ENCODE measurements at places on chromosomes 5 and 9.

GRCh38 chr9:106885451-106885850 lies 22.5 kb downstream of the ZNF462 start:
- DNase-seq = no peak

- DNase-seq = no peak
Observed at GRCh38 chr5:83577036-83577636, 105.6 kb downstream of the VCAN start.

DNA sequence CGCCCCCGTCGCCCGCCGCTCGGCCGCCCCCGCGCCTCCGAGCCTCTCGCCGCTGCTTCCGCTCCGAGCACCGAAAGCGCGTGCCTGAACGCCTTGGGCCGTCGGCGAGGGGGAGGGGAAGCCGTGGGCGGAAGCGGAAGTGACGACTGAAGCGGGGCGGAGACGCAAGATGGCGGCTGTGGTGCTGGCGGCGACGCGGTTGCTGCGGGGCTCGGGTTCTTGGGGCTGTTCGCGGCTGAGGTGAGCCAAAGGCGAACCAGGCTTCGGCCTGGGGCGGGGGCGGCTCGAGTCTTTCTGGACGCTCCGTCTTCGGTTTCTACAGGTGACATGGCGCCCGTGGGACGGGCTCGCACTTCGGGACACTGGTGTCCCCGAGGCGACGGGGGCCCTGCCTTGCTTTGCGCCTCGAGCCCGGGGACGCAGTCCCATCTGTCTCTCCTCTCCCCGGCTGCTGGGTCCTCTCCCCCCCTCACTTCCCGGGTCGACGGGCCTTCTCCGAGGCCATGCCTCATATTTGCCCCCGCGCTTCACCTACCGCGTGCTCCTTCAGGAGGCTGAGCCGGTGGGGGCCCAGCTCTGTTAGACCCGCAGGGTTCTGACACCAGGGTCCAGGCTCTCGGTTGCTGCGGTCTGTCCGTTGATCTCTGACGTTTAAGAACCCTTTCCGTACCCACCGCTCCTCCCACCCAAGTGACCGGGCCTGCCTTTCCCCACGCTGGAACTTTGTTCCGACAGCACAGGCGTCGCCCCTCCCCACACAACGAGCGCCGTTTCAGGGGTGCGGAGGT lies at the start of the genes ENTR1 and PMPCA:
Gene ENTR1, minus strand, starts transcription at position 115 of the 788 bp plus-strand sequence. CDS start 217 bp downstream, outside the sequence.
Gene PMPCA, plus strand, starts transcription at position 159 of the 788 bp plus-strand sequence. Its CDS starts 11 bp downstream, at position 170.
- peak; percentile 90 for DNase-seq

GRCh38 chr5:98975682-98976407 lies 47.0 kb upstream of the CHD1 start:
- no peak for DNase-seq

GRCh38 chr5:58188262-58188651 lies 271.6 kb downstream of the PLK2 start:
- DNase-seq = no peak

DNA sequence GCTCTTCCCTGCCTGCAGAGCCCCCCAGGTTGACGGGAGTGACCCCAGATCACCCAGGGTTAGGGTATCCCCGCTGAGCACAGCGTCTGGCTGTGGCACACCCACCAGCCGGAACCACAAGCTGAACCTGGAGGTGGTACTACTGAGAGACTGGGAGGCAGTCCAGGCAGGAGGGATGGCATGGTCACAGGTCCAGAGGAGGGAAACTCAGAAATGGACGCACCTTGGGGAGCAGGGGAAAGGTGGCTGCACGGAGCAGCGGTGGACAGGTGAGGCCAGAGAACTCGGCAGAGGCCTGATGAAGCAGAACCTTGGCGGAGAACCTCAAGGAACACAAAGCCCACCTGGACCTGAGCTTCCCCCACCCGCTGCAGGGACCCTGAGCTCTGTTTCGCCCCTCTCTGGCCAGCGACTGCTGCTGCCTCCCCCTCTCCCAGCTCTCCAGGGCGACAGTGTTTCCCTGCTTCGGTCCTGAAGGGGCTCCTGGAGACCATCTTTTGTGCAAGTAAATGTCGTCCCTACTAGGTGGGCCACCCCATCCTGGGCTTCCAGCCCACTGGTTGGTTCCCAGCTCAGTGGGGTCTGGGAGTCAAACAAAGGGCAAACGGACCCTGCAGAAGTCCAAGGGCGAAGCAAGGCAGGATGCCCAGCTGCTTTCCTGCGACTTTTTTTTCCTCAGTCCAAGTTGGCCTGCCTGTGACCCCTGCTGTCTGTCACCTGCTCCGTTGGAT lies 845 bp downstream of the ADGRD2 start:
- no peak for DNase-seq

DNA sequence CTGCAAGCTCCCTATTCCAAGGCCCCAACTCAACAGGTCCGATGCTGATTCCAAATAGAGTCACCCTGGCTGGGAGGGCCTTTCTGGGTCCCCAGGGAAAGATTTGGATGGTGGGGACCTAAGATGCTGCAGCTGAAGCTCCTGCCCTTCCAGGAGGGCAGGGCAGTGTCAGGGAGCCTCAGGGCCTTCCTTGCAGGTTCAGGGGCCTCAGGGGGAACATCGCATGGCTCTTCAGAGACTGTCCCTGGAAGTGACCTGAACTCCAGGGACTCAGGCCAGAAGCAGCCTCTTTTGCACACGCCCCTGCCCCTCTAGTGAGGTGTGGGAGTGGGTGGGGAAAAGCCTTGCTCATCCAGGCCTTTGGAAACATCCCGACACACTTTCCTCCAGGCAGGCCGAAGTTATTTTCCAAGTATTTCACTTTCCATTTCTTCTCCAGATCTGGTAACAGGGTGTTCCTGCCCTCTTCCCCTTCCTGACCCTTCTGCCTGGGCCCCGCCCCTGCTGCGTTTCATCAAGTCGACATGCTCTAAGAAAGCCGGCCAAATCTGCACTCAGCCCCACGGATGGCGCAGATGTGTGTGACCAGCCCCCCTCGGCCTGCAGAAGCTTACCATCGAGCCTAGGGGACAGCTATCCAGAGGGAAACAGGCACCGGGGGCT lies 159.5 kb downstream of the FGF18 start:
- no peak for DNase-seq

- no peak for DNase-seq
Observed at GRCh38 chr9:114091711-114092110, 7.4 kb downstream of the KIF12 start.

DNA sequence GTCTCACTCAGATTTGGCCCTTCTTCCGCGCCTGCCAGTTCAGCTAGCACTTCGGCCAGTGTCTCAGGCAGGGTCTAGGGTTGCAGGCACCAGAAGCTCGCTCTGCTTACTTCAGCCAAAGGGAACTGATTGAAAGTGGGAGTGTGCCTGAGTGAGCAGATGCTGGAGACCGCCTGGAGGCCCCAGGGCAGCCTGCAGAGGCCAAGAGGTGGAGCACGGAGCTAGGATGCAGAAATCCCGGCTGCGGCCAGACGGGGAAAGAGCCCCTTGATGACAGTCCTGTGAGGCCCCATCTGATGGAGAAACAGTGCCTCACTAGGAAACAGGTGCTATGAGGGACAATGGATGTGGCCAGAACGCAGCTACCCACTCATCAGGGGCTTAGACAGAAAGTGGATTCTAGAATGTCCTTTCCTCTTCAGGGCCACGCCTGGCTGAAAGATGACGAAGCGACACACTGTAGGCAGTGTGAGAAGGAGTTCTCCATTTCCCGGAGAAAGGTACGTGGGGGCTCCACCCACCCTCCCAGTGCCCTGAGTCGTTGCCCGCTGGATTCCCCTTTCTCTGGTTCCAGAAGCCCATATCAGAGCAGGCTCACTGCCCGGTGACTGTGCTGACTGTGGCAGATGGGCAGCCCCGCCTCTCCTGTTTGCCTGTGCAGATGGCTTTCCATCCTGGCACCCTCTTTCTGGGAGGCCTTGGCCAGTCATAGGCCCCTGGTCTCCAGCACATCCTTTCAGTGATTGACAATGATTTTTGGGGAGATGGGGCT lies 16.1 kb downstream of the HNRNPH1 start:
- no peak for DNase-seq

DNA sequence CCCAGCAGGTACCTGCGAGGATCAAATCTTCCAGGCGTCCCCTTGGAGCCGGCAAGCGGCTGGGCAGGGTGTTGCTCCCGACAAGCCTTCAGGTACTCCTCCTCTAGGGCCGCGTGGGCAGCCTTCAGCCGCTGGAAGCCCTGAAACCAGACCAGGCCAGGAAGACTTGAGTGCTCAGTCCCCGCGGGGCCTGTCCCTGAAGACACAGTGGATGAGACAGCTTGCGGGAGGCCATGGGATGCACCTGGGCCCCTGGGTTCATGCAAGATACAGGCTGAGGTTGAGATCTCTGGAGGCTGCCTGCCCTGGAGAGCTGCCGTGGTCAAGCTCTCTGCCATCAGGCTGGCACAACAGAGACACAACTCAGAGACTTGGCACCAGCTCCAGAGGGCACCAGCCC lies 25.4 kb downstream of the AKNA start:
- DNase-seq = no peak

DNA sequence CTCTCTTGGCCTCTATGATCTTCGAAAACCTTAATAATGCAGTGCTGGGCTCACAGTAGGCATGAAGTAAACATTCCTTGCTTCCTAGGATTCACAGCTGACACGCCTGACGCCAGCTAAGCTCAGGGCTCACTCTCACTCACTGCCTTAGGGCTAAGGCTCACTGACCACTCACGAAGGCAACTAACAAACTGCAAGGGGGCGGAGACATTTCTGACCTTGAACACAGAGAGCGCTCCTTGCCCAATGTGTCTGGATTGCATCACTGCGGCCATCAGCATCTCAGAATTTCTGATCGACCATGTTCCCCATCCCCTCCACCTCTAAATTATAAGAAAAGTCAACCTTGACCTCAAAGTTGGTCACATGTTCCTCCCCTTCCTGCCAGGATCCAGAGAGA lies 372.6 kb downstream of the EBF1 start:
- no peak for DNase-seq

DNA sequence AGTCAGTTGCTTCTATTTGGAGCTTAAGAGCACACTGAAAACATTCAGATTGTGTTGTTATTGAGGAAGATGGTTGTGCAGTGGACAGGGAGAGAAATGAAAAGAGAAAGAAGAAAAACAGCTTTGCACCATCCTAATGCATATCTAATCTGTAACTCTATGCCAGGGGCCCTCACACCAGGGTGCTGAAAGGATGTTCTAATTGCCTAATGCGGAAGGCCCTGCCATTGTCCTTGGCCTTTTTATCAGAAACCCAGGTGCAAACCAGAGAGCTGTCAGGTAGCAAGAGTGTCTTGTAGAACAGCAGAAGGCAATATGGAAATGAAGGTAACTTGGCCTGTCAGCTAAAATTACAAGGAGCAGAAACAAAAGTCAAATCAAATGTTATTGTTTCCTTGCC lies 384.5 kb upstream of the PIK3R1 start:
- no peak for DNase-seq

DNA sequence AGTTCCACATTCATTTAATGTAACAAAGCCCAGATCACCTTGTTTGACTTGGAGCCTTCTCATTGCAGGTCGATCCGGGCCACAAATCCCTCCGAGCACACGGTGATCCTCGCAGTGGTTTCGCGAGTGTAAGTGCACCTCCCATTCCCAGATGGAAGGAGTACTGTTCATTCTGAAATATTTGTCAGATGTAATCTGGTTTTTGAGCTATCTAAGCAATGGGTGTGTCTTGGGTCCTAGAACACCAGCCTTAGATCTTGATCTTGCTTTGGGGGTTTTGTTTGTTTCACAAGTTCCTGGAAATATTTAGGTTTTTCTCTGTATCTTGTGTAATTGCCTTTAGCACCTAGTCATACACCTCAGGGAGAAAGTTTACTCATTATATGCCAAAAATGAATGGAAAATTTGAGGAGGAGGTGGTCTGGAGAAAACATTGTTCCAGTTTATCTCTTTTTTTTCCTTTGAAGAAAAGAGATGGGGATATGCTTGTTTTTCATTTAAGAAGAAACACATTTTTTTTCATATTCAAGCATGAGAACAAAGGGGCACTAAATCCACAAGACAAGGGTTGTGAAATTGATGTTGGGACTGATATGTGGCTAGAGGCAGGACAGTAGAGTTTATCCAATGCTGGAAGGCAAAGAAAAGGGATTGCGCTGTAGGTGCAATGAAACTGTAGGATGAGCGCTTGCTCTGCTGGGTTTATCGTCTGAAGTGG lies 118.6 kb downstream of the PDE8B start:
- no peak for DNase-seq

DNA sequence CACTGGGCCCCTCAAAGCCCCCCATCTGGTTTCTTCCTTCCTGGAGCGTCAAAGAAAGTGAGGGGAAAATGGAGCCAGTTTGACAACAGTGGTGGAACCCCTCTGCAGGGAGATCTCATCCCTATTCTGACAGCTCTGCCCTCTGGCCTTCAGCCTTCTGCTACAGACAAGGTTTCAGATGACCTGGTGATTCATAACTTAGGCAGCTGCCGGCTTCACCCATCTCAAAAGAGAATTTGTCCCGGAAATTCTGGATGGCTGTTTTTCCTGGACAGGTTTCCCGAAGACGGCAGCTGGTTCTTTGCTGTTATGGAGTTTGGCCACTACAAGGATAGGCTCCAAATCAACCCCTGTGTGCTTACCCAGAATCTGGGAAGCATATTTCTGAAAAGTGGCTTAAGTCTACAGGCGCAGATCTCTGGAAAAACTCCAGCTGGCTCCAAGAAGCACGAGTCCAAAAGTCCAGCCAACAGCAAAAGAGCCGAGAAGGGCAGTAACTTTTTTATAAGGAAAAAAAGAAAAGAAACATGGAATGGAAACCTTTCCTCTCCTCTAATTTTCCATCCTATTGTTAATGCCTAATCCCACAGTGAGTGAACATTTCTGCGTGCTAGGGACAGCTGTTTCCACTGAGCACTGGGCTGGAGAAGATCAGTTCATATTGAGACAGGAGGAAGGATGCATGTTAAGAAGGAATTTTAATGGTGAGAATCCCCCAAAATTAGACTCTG lies 54.5 kb downstream of the ZNF366 start:
- no peak for DNase-seq

DNA sequence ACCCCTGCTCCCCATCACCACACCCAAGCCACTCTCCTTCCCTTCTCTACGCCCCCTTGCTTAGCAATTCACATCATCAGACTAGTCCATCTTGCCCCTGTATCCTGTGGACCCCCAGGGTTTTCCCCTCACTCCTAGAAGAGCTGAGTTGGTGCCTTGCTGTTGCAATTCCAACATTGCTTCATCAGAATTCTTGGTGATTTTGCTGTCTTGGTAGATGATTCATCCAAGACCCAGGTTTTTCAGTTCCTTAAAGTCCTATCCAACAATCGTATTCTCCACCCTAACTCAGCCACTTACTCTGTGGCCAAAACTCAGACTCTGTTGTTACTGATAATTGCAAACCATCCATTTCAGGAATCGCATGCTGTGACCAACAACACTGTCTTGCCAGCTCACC lies 21.4 kb upstream of the CCNJL start:
- DNase-seq = no peak

- no peak for DNase-seq
Observed at GRCh38 chr9:93112116-93112863, 16.3 kb downstream of the CARD19 start.

DNA sequence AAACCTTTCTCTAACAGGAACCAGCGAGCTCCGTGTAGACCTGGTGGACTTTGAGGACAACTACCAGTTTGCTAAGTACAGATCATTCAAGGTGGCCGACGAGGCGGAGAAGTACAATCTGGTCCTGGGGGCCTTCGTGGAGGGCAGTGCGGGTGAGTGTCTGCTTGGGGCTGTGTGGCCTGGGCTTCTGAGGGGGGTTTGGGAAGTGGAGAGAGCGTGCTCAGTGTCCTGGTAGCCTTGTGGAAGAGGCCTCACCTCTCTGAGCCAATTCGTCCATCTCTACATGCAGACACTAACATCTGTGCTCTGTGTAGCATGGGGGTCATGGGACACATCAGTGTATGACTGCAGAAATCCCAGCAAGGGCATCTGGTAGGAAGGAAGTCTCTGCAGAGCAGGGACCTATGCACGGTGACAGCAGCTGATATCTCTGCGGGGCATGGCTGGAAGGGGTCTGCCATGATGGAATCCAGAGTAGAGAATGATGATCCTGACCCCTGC lies 5.9 kb downstream of the FCN2 start:
- DNase-seq = no peak

Measured in central memory CD8-positive, alpha-beta T cell (primary cell).